GM04503 (cell line): ENCODE measurements at places on chromosomes 4 and X.

DNA sequence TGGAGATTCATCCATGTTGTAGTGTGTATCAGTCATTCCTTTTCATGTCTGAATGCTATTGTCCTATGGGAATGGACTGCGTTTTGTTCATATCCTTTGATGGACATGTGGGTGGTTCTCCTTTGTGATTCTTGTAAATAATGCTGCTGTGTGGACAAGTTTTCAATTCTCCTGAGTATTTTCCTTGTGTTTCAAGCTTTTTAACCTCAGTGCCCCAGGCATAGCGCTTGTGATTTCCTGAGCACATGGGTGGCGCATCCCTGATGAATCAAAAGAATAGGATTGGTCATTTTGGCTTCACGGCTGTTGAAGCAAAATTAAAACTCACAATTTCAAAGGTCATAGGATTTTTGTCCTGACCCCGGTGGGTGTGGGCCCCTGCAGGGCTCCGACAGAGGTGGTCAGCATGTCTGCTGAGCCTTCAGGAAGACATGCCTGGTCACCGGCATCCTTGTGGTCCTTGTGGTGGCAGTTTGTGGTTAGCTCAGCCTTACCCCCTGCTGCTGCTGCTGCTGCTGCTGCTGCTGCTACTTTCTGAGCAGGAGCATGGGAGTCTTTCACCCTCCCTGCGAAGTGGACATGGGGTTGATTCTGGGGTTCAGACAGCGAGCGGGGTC is 30.0 kb downstream of the SHROOM2 start:
- DNase-seq: no peak

DNA sequence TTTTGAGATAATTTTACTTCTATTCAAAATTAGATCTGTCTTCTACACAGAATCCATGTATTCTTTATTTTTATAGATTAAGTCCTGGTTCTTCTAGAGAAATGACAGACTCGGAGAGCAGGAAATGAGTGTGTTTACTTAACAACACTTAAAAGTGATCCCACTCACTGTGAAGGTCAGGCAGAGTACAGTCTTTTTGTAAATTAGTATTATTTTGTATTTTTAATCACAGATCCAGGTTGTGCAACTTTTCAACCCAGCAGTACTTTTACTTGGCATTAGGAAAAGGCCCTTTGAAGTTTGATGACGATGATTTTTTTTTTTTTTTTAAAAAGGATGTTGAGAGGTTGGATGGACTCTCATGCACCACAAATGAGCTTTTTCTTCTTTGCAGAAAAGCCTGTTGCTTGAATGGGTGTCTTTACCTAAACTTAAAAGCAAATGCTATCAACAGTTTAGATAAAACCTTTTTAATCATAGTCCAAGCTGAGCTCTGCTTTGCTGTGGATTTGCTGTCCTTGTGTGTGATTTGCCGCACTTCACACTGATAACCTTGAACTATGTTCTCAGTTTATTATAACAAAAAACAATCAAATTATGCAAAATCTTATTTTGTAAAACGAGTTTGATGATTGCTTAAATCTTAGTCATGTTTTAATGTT is 114.1 kb downstream of the MXRA5 start:
- DNase-seq: no peak

- no peak for DNase-seq
These were observed 109.5 kb upstream of the ADRA2C start for GRCh38 chr4:3656416-3657356.

DNA sequence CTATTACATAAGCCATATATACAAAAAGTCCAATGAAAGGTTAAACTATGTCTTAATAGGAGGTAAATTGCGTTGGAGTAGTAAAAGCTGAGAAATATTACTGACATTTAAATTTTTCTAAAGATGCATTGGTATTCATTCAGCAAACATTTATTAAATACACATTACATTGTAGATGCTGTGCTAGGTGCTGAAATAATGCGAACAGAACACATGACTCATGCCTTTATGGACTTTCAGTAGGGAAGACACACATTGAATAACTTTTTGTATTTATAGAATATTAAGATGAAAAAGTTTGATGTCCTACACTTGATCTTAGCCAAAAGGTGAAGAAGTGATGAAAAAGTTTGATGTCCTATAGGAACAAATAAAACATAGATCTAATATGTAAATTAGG is 871.1 kb upstream of the SLIT2 start:
- no peak for DNase-seq

- DNase-seq: no peak
These were observed 86.9 kb downstream of the CHRNA9 start for GRCh38 chr4:40421839-40422708.
